Left renal cortex interstitium (tissue), 4 donors: ENCODE measurements at places on chromosomes 7 and 10.

DNA sequence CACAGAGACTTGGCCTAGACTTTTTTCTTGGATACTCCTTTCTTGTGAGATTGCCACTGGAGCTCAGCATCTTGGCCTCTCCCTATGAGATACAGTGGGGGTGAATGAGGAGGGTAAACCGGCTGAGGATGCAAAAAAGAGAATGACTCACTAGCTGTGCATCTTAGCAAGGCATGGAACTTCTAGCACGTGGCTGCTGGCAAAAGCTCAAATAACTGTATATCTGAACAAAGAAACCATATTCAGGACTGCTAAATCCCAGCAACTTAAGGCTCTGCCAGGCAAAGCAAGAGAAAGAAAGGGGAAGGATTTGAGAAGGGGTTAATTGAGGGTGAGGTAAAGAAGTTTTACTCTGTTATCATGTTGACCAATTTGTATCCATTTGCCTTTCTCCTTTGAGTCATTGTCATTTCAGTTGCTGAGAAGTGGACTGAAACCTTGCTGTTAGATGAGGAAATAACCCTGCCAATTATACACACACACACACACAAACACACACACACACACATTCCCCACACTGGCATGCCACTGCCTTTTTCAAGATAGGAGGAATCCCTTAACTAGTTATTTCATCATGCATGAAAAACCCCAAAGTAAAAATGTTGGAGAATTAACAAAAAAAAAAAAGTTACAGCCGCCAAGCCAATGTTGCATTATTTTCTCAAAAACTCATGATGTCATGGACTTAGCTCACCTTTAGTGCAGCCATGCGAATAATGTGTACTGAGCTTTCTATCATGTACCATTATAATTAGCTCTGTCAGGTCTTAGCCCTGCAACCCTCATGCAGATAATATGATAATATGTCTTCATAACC is 997.3 kb downstream of the LRMDA start:
- no peak for DNase-seq

DNA sequence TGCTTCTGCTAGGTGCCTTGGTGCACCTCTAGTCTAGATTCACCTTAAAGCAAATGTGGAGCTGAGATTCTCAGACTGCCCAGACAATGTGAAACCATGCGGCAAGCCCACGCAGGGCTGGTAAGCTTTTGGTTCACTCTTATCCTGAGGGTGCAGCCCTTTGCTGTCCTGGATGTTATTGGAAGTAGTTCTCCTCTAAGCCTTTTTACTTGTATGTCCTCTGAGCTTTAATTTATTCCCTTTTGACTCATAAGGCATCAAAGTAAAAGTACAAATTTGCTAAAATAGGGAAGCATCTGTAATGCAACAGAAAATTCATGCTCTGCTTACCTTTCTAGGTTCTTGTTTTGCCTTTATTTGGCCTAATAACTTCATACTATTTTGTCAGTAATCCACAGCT is 186.8 kb downstream of the MACC1 start:
- DNase-seq: no peak

- peak; percentile 34 for DNase-seq
Observed at GRCh38 chr7:142603870-142604448, 145.3 kb upstream of the PRSS1 start.

- no peak for DNase-seq
Observed at GRCh38 chr7:113608782-113609181, 310.0 kb downstream of the PPP1R3A start.

- DNase-seq: no peak
Observed at GRCh38 chr10:5503477-5503835, 4.1 kb upstream of the CALML5 start.

- no peak for DNase-seq
Observed at GRCh38 chr7:44217852-44218402, 17.1 kb downstream of the YKT6 start.

DNA sequence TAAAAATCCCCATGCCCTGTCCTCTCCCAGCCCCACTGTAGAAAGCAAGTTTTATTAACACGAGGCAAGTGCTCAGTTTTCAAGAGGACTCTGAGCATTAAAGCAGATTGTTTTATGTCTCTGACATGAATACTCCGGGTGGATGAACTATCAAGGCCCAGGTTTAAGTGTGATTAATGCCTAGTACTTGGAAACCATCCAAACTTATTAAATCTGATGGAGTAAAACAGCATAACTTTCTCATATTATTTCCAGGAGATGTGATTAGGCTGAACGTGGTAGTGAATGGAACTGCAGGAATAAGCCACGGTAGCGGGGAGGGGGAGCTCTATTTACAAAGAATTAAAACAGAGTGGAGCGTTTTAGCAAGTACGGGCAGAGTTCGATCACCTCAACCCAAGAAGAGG is 144.2 kb upstream of the RNF32 start:
- DNase-seq: no peak
